HCT116 (cell line): ENCODE measurements at places on chromosomes 11 and 22. TPM values are rescaled to one million over a fixed set of nuclear protein-coding genes. Genes with fewer than 3 reads are reported as not detected.

- H3K27ac ChIP-seq = no peak overlapping the region
- H3K4me3 ChIP-seq = no peak overlapping the region
- DNase-seq = no peak
- peaks cover 4% of the 10 kb centered on the region; the same call in 1 of the 2 replicates for H3K4me1 ChIP-seq
Measured at GRCh38 chr11:78250099-78250498, 61.4 kb downstream of the USP35 start.

DNA sequence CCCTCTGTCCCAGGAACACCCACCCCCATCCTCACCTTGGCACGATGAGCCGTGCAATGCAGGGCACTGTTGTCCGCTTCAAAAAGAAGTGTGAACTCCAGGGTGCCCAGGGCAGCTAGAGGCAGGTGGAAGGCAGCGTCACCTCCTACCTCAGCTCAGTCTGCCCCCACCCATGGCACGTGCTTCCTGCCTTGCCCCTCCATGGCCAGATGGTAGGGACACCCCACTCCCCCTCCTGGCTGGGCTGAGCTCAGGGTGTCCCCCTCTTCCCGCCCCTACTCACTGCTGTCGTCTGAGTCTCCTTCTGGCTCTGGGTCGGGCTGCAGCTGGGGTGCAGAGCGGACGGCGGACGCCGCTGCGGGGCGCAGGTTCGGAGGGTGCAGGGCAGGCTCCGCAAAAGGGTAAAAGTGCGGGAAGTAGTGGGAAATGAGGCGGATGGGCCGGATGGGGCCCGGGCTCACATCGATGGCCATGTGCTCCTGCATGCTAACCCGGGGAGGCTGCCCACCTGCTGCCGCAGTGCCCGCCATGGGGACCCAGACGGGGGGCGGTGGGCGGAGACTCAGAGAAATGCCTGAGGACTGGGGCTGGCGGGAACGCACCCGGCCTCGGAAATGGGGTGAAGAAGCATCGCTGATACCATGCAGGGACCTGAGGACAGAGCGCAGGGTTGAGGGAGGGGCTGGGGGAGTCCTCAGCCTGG, 9.1 kb downstream of the NDUFV1 start:
- H3K27ac ChIP-seq = no peak overlapping the region; the same call in 1 of the 2 replicates
- DNase-seq = no peak
- 0 out of 2 replicates have a peak, but pooled peaks cover 2% of the 10 kb centered on the region for H3K4me1 ChIP-seq
- no peaks in the 10 kb centered on the region for H3K27me3 ChIP-seq
- no peak overlapping the region for H3K4me3 ChIP-seq

DNA sequence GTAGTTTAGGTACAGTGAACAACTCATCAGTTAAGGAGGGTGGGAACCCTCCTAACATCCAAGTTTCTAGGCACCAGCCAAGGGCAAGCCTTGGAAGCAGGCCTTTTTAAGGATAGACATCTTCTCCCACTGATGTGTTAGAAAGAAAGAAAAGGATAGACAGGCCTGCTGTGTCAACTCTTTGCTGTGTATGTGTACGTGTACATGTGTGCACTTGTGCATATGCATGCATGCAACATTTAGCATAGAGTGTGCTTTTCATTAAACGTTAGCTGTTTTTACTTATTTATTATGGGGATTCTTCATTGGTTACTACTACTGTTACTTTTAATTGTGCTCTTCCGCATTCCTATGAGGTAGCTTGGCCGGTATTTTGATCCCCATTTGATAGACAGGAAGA, 36.1 kb downstream of the RNF169 start:
- no peak overlapping the region for H3K4me3 ChIP-seq
- H3K27me3 ChIP-seq = no peaks in the 10 kb centered on the region
- DNase-seq = no peak
- no peak overlapping the region for H3K27ac ChIP-seq

GRCh38 chr11:104154296-104154695, 9.7 kb downstream of the PDGFD start:
- H3K36me3 ChIP-seq = no peaks in the 10 kb centered on the region
- no peak overlapping the region for H3K27ac ChIP-seq
- no peak overlapping the region for H3K4me3 ChIP-seq
- no peaks in the 10 kb centered on the region for H3K4me1 ChIP-seq
- H3K27me3 ChIP-seq = no peaks in the 10 kb centered on the region

DNA sequence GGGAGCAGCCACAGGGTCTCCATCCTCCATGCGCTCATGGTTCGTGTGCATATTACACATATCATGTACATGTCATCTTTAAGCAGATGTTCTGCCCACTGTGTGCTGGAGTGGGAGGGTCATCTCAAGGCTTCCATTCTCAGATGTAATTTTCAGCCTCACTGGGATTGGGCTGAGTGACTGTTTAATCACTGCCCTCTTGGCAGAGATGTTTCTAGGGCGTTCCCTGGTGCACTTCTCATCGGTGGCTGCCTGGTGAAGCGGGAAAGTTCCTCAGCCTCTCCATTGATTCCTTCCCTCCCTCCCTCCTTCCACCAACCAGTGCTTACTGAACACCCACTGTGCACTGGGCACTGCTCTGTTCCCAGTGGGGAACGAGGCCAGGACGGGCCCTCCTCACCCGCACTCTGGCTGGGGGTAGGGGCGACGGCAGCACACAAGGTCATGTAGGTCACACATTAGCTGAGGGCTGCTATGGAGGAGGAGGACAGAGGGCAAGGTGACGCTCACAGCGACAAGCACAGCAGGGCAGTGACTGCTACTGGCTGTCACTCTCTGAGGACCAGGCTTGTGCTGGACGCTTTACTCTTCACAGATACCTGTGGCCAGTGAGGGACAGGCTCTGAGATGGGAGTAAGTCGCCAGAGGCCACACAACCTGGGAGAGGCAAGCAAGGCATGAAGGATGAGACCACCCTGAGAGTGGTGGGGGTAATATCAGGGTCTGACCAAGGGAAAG, 22.9 kb downstream of the GNAZ start:
- peaks cover 7% of the 10 kb centered on the region for H3K4me1 ChIP-seq
- DNase-seq = no peak
- H3K27ac ChIP-seq = no peak overlapping the region

DNA sequence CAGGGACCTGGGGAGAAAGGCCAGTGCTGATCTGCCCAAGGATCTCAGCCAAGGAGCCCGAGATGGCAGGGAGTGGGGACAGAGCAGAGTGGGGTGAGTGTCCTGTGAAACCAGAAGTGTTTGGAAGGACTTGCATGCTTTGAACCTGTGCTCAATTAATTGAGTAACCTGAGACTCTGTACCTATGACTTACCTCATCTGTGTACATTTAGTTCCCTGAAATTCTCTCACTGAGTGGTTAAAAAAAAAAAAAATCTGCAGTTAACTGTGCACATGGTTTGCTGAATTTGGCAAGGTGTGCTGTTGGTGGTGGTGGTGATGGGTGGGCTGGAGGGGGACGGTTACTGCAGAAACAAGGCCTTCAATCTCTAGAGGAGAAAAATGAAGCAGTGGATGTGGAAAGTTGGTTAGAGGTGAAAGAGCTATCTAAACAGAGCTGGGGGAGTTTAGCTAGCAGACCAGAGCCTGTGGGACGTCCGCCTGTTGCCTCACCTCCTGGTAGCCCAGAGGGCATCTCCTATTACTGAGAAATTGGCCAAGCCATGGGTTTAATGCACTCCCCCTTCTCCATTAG, 8.3 kb upstream of the SORL1-AS1 start:
- no peak overlapping the region for H3K27ac ChIP-seq
- peaks cover 50% of the 10 kb centered on the region for H3K4me1 ChIP-seq
- DNase-seq = no peak
- no peak overlapping the region for H3K4me3 ChIP-seq
- H3K36me3 ChIP-seq = no peaks in the 10 kb centered on the region

- H3K27ac ChIP-seq = no peak overlapping the region
- H3K4me1 ChIP-seq = no peaks in the 10 kb centered on the region
- no peaks in the 10 kb centered on the region for H3K27me3 ChIP-seq
Measured at GRCh38 chr11:26187639-26188038, 144.3 kb upstream of the ANO3 start.

GRCh38 chr11:97751405-97751804, 1269.3 kb upstream of the CNTN5 start:
- H3K4me1 ChIP-seq = no peaks in the 10 kb centered on the region
- DNase-seq = no peak
- no peak overlapping the region for H3K4me3 ChIP-seq
- H3K27me3 ChIP-seq = no peaks in the 10 kb centered on the region
- no peaks in the 10 kb centered on the region for H3K36me3 ChIP-seq

DNA sequence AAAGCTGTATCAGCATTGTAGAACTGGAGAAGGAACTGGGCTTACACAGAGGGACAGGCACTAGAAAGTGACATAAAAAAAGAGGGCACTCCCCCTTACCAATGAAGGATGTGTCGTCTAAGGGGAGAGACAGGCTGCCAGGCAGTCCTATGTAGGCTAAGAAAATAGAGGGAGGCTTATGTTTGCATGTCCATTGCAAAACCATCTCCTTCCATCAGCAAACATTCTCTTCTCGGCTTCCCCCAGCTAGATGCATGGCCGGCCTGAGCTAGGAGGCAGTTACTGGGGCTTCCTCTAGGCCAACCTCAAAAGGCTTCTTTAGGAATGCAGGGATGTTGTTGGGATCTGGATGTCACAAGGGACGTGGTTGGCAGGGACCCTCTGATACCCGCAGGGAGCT, 139.1 kb downstream of the PKNOX2 start:
- no peak for DNase-seq
- no peaks in the 10 kb centered on the region for H3K27me3 ChIP-seq
- peaks cover 10% of the 10 kb centered on the region; the same call in 1 of the 2 replicates for H3K4me1 ChIP-seq
- no peak overlapping the region for H3K27ac ChIP-seq
- no peaks in the 10 kb centered on the region for H3K36me3 ChIP-seq

- H3K36me3 ChIP-seq = no peaks in the 10 kb centered on the region
- DNase-seq = no peak
- H3K27ac ChIP-seq = no peak overlapping the region
- no peak overlapping the region for H3K4me3 ChIP-seq
Measured at GRCh38 chr22:45358127-45358526, 48.4 kb downstream of the FAM118A start.

DNA sequence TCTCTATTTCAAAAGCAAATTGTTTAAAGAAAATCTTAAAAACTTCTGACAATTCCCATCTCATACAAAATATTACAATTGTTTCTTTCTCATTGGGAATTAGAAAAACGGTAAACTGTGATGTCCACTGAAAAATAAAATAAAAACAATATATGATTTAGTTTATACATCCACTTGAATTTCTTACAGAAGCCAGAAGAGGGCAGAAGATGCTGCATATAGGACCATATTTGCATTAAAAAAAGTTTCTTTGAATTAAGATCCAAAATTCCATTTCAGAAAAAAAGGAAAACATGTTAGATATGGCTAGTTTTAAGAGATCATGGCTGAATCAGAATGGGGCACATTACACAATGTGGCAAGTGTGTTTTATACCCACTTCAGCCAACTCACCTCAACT, 39.3 kb upstream of the LRRC4C start:
- H3K4me1 ChIP-seq = no peaks in the 10 kb centered on the region
- no peaks in the 10 kb centered on the region for H3K27me3 ChIP-seq
- no peaks in the 10 kb centered on the region for H3K36me3 ChIP-seq
- H3K4me3 ChIP-seq = no peak overlapping the region
- DNase-seq = no peak

DNA sequence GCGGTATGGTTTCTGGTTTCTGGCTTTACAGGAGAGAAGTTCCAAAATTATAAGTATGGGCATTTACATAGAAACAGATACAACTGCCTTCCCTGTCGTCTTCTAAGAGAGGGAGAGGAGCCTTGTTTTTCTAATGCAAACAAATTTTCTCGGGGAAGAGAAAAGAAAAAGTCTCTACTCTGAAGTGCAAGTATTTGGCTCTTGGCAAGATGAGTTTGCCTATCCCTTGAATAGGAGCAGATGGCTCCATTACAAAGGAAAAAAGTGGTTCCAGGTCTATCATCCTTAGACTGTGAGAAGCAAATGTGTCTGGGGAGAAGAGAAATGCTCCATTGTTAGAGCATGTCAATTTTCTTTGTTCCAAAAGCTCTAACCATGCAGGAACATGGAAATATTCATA, 455.6 kb downstream of the BUD13 start:
- H3K27me3 ChIP-seq = peaks cover 10% of the 10 kb centered on the region; the same call in 1 of the 2 replicates
- peaks cover 5% of the 10 kb centered on the region for H3K4me1 ChIP-seq
- no peaks in the 10 kb centered on the region for H3K36me3 ChIP-seq
- no peak overlapping the region for H3K4me3 ChIP-seq
- no peak for DNase-seq
- no peak overlapping the region for H3K27ac ChIP-seq

- H3K27ac ChIP-seq = no peak overlapping the region
- no peak overlapping the region for H3K4me3 ChIP-seq
- DNase-seq = no peak
- H3K4me1 ChIP-seq = 0 out of 2 replicates have a peak, but pooled peaks cover 4% of the 10 kb centered on the region
- no peaks in the 10 kb centered on the region; the same call in 1 of the 2 replicates for H3K27me3 ChIP-seq
Measured at GRCh38 chr22:29475550-29475949, 4.5 kb upstream of the NEFH start.

GRCh38 chr11:26930518-26931247, 63.2 kb upstream of the FIBIN start:
- H3K27ac ChIP-seq = no peak overlapping the region
- no peak overlapping the region for H3K4me3 ChIP-seq
- no peak for DNase-seq
- no peaks in the 10 kb centered on the region for H3K27me3 ChIP-seq
- H3K36me3 ChIP-seq = no peaks in the 10 kb centered on the region

- H3K27me3 ChIP-seq = no peaks in the 10 kb centered on the region; the same call in 1 of the 2 replicates
- DNase-seq = no peak
Measured at GRCh38 chr11:111539426-111540113, 950 bp upstream of the LAYN start.

- H3K4me3 ChIP-seq = no peak overlapping the region
- no peak overlapping the region for H3K27ac ChIP-seq
- no peaks in the 10 kb centered on the region for H3K4me1 ChIP-seq
Measured at GRCh38 chr11:44398266-44399030, 88.5 kb upstream of the ALX4 start.

- no peak overlapping the region for H3K4me3 ChIP-seq
- no peaks in the 10 kb centered on the region for H3K4me1 ChIP-seq
- H3K36me3 ChIP-seq = no peaks in the 10 kb centered on the region
- no peaks in the 10 kb centered on the region for H3K27me3 ChIP-seq
- H3K27ac ChIP-seq = no peak overlapping the region
Measured at GRCh38 chr11:115845872-115846271, 341.7 kb upstream of the CADM1 start.

DNA sequence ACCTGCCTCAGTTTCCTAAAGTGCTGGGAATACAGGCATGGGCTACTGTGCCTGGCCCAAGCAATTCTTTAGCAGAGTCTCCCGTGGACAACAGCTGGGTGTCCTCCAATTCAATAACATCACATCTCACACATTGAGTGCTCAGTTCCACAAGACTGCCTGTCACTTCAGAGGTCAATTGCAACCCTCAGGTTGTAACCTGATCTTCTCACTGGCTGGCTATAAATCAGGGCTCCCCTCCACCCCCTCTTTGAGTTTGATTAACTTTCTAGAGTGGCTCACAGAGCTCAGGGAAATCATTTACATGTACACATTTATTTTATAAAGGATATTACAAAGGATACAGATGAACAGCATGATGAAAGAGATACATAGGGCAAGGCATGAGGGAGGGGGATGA, 68.1 kb downstream of the MCHR1 start:
- H3K4me1 ChIP-seq = no peaks in the 10 kb centered on the region
- no peak overlapping the region for H3K27ac ChIP-seq
- H3K4me3 ChIP-seq = no peak overlapping the region

The OR5A2 gene
- total RNA-seq = not detected

The SCGB1D1 gene
- total RNA-seq = not detected

The MLC1 gene
- not detected for total RNA-seq

The SCO2 gene
- 7.0 TPM for total RNA-seq

The SREBF2 gene
- total RNA-seq = 129 TPM

The LRP4 gene
- total RNA-seq = 7.4 TPM

The E2F8 gene
- 18.4 TPM for total RNA-seq

The APOL6 gene
- total RNA-seq = 0.84 TPM

The LRRC32 gene
- 0.54 TPM for total RNA-seq
